ENCODE measurements at places on chromosomes 6 and 20. TPM values are rescaled to one million over a fixed set of nuclear protein-coding genes. Genes with fewer than 3 reads are reported as not detected.

DNA sequence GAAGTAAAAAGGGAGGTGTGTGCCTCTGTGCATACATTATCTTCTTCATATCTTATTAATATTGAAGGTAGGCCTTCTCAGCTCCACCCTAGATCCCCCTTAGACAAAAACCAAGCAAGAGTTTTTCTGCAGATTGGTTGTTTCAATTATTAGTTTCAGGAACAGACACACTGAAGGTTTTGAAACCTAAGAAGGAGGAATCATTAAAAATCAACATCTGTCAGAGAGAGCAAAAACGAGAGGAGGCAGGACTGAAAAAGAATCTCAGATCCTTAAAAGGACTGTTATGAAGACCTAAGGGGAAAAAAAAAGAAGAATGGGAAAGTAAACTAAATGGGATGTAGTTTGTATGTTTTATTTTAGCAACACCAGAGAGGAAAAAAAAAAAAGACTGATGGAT lies 560.8 kb upstream of the JAG1 start:
- DNase-seq = no peak

- peak; percentile 33 for DNase-seq
Observed at GRCh38 chr6:24431045-24431451, 28.3 kb downstream of the MRS2 start.

- DNase-seq = no peak
Observed at GRCh38 chr6:72636786-72637185, 14.9 kb downstream of the KCNQ5 start.

GRCh38 chr6:15269011-15269410 lies 23.1 kb downstream of the JARID2 start:
- DNase-seq = no peak

DNA sequence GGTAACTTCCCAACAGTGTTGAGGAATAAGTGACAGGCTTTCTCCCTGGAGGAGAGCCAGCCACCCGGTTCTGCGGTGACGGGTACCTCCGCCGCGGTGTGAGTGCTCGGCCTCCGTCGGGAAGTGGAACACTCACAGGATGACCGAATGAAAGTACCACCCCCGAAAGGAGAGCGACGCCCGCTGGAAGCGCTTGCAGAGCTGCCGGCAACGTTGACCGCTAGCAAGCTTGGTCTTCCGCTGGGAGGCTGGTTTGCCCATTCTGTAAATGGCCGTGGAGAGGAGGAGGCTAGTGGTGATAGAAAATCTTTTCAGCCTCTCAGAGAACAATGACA lies 614 bp upstream of the TMEM242 start:
- peak; percentile 55 for DNase-seq

GRCh38 chr20:19022118-19022575 lies 190.3 kb upstream of the SLC24A3 start:
- no peak for DNase-seq

Gene RAET1L
- polyA plus RNA-seq = not detected

Gene LY6G5C
- polyA plus RNA-seq = 3.8 TPM

Gene CLPSL2
- not detected for polyA plus RNA-seq

Gene TBX18
- polyA plus RNA-seq = not detected
